ENCODE measurements at places on chromosomes 13 and 19.

DNA sequence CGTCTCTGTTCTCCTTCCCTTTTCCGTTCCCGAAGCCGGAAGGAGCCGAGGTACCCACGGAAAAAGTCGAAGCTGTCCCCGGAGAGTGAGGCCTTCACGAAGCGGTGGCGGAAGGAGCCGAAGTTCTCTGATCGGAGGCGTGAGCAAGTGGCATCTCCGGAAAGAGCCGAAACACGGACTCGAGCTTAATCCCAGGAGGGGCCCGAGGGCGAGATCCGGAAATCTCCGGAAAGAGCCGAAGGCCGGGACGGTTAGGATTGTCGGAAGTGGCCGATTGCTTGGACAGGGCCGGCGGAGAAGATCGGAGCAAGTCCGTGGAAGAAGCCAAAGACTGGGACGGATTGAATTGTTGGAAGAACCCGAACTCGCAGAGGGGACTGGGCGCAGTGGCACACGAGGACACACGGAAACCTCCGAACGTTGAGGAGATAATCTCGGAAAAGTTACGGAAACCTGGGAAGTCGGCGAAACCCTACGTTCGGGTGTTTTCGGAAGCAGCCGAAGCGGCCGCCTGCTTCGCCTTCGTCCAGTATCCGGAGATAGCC, 440 bp upstream of the U2AF2 start:
- peak; percentile 100 for DNase-seq

DNA sequence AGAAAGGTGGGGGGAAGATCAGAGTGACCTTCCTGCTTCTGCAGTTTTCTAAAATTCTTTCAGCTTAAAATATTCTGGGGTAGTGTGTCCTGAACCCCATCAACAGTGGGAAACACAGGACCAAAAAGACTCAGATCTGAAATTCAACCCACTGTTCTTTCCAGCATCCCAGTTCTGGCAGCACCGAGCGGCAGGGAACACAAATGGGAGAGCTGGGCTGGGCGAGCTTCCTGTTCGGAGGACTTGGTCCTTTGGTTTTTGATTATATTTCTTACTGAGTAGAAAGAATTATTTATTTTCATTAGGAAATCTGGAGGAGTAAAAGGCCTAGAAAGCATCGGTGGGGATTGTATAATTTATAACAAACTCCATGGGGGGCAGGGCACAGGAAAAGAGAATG, 239.1 kb downstream of the COG6 start:
- DNase-seq: no peak

- no peak for DNase-seq
These were observed 469 bp upstream of the RNF6 start for GRCh38 chr13:26222520-26223046.

- DNase-seq: peak; percentile 33
These were observed 420.4 kb upstream of the GPC6 start for GRCh38 chr13:92806215-92806614.

GRCh38 chr19:39516270-39516669, 1.3 kb downstream of the SELENOV start:
- DNase-seq: no peak

DNA sequence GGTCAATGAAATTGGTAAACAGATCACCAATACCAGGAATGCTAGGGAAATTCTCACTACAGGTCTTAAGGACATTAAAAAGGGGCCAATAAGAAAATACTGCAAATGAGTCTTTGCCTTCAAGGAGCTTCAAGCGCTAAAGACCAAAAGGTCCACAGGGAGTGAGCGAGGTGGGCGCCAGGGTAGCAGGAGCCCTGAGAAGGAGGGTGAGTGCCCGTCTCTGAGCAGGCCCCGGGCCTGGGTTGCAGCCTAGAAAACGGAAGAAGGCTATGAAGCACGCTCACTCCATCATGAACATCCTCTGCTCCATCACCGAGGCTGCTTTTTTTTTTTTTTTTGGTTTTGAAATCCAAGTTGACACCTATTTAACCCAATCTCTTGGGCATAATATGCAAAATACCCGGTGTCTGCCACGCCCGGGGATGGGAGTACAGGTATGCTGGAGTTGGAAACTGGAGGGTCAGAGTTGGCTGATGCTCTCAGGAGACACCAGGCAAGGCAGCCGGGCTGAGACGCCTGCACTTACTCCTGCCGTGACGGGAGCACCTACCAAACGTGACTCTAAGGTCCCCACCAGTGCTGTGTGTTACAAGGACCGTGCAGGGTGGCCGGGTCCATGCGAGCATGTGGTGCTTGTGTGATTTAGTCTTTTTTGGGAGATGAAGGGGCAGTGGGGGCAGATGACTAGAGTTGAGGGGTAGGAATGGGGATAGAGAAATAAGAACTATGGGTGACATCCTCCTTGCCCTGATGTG, 66.9 kb downstream of the KLF2 start:
- no peak for DNase-seq

- no peak for DNase-seq
These were observed 64.9 kb upstream of the RNF113B start for GRCh38 chr13:98241976-98242375.

GRCh38 chr19:12346896-12347295, 13.5 kb upstream of the ZNF563 start:
- no peak for DNase-seq

DNA sequence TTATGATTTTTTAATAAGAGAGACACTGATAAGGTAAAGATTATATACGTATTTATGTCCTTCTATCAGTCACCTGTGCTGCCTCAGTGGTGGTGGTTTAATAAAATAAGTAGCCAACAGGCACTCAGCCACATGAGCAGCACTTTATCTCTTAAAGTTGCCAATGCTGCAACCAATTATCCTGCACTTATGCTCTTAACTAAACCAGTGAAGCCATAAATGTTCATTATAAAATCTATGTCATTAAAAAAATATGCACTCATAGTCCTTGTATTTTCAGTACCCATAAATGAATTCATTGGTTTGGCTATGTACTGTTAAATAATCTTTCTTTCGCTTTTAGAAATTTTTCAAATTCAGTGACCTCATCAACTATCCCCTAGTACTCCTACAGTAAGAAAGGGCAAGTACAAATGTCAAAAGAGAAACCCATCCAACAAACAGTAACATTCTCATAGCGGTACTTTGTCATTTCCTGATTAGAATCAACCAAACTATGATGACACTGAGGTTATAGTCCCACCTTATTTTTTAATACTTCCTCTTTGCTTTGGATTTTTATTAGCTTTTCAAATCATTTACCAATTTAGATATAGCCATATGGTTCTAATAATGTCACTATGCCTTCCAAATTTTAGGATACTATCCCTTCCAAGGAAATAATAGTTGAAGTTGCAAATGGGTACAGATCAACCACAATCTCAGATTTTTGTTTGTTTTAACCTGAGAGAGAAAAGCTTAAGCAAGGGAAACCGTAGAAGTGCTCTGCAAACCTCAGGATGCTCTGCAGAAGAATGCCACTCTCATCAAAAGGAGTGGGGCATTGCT, 190.9 kb downstream of the KLF12 start:
- no peak for DNase-seq

DNA sequence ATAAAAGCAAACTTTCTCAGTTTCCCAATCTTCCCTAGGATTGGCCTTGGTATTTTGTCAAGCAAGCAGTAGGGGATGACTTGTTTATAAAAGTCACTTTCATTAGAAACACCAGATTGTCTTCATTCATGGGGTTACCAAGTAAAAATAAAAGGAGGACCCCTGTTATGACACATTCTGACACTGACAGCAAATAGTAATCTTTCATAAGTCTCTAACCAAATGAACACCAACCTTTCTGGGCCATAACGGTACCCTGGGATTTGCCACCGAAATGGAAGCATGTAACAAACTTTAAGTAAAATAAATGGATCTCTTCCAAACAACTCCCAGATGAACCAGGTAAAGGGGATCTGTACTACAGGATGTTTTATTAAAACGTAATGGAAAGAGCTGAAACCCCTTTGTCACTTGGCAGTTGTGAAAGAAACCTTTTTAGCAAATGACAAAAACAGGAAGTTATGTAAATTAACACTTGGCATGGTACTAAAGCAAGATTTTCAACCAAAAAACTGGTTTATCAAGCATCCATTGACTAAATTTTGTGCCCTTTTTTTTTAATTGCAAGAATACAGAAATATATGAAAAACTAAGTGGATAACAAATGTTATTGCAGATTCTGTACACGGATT, 335.6 kb downstream of the RBM26 start:
- no peak for DNase-seq

- DNase-seq: peak; percentile 99
These were observed 141.7 kb upstream of the SERP2 start for GRCh38 chr13:44231786-44232516.

- no peak for DNase-seq
These were observed 11.2 kb downstream of the HPN start for GRCh38 chr19:35052599-35053190.

DNA sequence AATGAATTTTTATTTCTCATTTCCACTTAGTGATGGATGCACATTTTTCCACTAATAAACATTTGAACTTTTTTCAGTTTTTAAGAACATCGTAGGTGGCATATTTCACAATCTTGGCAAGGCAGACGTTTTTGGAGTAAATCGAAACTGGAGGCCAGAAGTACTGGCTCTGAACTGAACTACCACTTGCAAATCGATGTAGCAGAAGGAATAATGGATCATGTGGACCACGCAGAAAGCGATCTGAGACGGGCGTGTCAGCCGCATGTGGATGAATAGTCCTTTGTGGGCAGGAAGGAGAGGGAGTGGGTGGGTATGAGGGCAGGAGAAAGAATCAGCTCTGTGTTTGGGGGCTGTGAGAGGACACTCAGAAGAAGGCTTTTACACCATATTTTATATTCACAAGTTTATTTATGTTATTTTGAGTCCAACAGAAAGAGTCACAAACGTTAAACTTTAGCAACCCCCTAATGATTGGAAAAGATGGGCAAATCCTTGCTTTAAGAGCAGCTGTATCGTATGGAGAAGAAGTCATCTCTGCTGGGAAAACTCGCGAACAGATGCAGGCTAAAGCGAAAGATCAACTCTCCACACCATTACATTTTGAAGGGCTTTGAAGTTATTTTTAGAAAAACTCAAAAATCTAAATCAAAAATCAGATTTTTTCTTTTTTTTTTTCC, 90.5 kb downstream of the COL4A2 start:
- DNase-seq: peak; percentile 61

- no peak for DNase-seq
These were observed 1419.4 kb upstream of the SLC10A2 start for GRCh38 chr13:104485571-104485970.

- peak; percentile 23 for DNase-seq
These were observed 68.2 kb downstream of the ITGBL1 start for GRCh38 chr13:101520672-101521071.

DNA sequence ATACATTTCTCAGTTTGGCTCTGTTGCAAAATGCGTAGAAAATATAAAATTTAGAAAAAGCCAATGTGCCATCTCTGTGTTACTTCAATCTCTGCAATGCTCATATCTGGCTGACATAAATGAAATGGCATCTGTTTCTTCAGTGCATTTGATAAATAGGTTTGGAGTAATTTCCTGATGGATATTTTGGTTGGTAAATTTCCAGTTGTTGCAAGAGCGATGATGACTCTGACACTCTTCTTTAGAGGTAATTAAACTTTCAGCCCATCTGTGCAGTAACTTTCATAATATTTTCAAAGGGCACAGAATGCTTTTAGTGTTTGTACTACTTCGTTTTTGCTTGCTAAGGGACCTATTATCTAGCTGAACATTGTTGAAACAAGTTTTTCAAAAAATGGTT, 1286.4 kb downstream of the PCDH9 start:
- peak; percentile 68 for DNase-seq

- DNase-seq: peak; percentile 35
These were observed 1851.1 kb downstream of the PCDH9 start for GRCh38 chr13:65378943-65379519.

- DNase-seq: no peak
These were observed 25.4 kb downstream of the CHST8 start for GRCh38 chr19:33647146-33647545.

DNA sequence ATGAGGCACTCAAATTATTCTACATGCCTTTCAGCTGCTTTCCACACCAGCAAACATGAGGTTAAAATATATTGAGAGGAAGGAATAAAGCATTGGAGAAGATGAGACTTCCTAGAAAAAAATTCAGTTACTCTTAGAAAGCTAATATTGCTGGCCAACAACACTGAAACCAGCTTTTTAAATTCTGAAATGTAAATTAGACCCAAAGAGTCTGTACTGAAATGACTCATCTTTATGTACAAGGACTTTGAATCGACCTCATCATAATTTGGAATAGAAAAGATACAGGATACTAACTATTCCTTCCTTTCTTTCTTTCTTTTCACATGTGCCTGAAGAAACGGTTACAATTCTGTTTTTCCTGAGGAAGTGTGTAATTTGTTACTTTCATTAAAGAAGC, 6.5 kb upstream of the HSPH1 start:
- DNase-seq: no peak

- DNase-seq: peak; percentile 90
These were observed 140.9 kb downstream of the NDFIP2 start for GRCh38 chr13:79621902-79622301.
